ENCODE measurements at places on chromosomes 16 and 17. TPM values are rescaled to one million over a fixed set of nuclear protein-coding genes. Genes with fewer than 3 reads are reported as not detected.

DNA sequence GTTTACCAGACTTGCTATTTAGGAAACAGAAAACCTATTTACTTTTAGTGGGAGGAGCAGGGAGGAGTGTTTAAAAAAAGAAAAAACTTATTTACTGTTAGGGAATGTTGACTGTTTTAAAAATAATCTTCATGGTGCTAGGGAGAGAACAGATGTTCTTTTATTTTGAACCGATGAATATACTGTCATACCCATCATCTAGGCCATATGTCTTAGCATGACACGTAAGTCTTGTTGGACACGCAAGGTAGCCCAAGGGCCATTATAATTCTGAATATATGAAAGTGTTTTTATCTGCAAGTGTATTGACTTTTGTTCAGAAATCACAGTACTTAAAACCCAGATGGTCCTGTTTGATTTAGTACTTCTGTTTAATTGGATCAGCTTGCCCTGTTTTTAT lies 11.6 kb downstream of the WIPF2 start:
- no peak overlapping the region for H3K4me3 ChIP-seq
- no peak overlapping the region for H3K27ac ChIP-seq
- no peak for DNase-seq

DNA sequence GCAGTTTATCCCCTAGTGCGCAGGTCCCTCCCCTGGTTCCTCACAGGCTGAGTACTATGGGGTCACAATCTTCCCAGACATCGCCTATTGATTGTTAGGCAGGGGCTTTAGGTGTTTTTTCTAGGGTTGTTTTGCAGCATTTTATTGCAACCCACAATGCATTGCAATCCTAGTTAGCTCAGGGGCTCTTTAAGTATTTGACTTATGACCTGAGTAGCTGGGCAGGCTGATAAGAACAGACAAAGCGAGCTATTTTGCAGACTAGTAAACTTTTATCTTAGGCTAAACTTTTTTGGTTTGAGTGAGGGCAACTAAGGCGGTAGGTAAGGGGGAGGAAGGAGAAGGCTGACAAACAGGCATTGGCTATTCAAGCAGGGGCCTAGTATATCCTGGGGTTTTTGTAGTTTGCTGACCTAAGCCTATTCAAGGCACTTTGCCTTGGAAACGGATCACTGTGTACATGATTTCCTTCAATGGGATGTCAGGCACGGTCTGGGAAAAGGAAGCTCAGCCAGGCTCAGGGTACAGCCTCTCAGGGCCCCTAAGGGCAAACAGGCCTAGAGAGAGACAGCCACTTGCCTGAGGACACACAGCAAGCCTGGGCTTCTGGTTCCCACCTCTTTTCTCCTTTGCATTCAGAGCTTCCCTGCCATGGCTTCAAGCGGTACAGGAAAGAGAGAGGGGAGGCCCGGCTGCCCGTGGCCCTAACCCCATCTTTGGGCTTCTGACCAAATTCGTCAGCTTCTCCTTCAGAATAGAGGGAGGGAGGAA lies 6.4 kb downstream of the DRC7 start:
- no peaks in the 10 kb centered on the region for H3K4me1 ChIP-seq
- DNase-seq: no peak
- H3K4me3 ChIP-seq: no peak overlapping the region

DNA sequence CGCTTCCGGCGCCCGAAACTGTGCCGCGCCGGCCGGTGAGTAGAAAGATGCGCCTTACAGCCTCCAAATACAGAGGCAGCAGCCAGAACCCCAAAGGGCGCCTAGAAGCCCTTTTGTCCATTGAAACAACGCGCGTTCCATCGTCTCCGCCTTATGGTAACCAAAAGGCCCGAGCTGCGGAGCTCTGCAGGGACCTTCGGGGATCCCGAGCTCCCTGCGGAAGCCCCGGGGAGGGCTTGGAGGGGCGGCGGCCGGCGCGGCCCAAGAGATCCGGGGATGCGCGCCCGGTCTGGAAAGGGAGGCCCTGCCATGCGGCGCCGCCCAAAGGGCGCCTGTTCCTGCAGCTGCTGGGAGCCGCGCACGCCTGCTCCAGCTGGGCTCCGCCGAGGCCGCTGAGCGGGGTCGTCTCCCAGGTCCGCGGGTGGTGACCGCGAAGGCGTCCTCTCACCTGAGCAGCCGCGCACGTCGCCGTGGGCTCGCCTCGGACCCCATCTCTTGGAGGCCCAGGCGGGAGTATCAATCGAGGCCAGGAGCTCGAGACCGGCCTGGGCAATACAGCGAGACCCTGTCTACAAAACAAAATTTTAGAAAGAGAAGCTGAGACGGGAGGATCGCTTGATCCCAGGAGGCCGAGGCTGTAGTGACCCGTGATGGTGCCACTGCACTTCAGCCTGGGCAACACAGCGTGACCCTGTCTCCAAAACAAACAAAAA lies 742 bp upstream of the FBXO31 start:
- H3K27ac ChIP-seq: peak overlapping the region; percentile 78
- H3K36me3 ChIP-seq: no peaks in the 10 kb centered on the region
- peaks cover 54% of the 10 kb centered on the region for H3K4me1 ChIP-seq
- H3K27me3 ChIP-seq: no peaks in the 10 kb centered on the region
- no peak for DNase-seq

- no peaks in the 10 kb centered on the region for H3K27me3 ChIP-seq
- H3K4me1 ChIP-seq: no peaks in the 10 kb centered on the region
- no peak overlapping the region for H3K27ac ChIP-seq
- H3K36me3 ChIP-seq: no peaks in the 10 kb centered on the region
Observed at GRCh38 chr17:7745748-7746470, 28.4 kb downstream of the DNAH2 start.

- H3K4me1 ChIP-seq: no peaks in the 10 kb centered on the region
- no peak for DNase-seq
- no peak overlapping the region for H3K4me3 ChIP-seq
Observed at GRCh38 chr17:55161935-55162555, 102.7 kb upstream of the HLF start.

DNA sequence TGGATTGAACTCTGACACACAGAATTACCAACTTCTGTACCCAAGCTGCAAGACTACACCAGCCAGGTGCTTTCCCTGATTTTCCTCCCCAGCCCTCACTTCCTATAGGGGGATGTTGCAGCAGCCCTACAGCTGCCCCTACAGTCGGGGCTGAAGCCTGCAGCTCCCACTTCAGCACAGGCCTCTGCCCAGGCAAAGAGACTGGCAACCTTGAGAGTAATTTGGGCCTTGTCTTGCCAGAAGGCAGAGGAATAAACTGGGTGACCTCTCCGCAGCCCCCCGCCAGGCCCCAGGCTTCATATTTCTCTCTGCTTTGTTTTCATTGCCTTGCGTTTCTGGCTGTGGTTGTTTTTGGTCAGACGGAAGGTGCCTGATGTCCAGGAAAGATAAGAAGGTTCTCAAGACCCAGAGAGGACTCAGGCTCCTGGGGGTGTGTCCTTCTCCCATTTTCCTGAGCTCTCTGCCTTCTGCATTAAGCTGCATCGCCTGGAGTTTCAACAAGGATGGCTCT lies 32.0 kb downstream of the SLC6A4 start:
- no peaks in the 10 kb centered on the region for H3K27me3 ChIP-seq
- H3K4me1 ChIP-seq: no peaks in the 10 kb centered on the region
- H3K27ac ChIP-seq: no peak overlapping the region
- no peak overlapping the region for H3K4me3 ChIP-seq
- H3K36me3 ChIP-seq: no peaks in the 10 kb centered on the region
- no peak for DNase-seq

GRCh38 chr16:86018941-86019340 lies 120.0 kb downstream of the IRF8 start:
- no peaks in the 10 kb centered on the region for H3K4me1 ChIP-seq
- H3K27me3 ChIP-seq: peaks cover 6% of the 10 kb centered on the region
- H3K36me3 ChIP-seq: no peaks in the 10 kb centered on the region
- no peak overlapping the region for H3K4me3 ChIP-seq
- no peak for DNase-seq

DNA sequence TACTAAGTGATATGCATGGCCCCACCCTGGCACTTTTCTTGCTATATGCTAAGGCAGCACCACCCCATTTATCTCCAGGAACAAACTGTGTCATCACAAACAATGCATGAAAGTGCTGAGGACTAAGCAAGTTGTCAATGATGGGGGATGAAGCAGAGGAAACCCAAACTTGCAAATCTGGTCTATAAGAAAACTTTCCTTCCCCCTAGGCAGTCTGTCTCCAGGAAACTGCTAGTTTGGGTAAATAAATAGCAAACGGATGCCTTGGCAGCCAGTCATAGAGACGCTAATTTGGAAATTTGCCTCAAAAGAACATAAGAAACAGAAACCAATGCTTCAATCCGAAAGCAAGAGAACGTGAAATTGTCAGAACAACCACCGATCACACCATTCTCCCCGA lies 5.6 kb upstream of the HSBP1 start:
- no peaks in the 10 kb centered on the region for H3K27me3 ChIP-seq
- no peaks in the 10 kb centered on the region for H3K36me3 ChIP-seq
- DNase-seq: no peak
- no peak overlapping the region for H3K4me3 ChIP-seq
- H3K4me1 ChIP-seq: peaks cover 2% of the 10 kb centered on the region
- no peak overlapping the region for H3K27ac ChIP-seq

- no peak for DNase-seq
- peaks cover 12% of the 10 kb centered on the region for H3K4me1 ChIP-seq
- no peak overlapping the region for H3K4me3 ChIP-seq
- no peaks in the 10 kb centered on the region for H3K36me3 ChIP-seq
- H3K27me3 ChIP-seq: peaks cover 27% of the 10 kb centered on the region
- H3K27ac ChIP-seq: no peak overlapping the region
Observed at GRCh38 chr17:79929257-79930061, 90.2 kb upstream of the CBX4 start.

DNA sequence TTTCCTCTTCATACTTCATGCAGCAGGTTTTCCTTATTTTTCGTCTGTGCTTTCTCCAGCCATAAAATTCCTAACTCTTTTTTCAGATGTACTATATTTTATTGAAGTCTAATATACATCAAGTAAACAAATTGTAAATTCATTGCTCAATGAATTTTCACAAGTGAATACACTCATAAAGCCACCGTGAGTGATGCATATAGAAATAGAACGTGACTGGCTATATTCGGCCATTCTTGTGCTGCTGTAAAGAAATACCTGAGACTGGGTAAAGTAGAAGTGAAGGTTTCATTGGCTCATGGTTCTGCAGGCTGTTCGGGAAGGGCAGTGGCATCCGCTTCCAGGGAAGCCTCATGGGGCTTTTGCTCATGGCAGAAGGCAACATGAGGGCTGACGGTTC lies 868.4 kb upstream of the EEF2KMT start:
- no peak overlapping the region for H3K27ac ChIP-seq
- DNase-seq: no peak
- no peak overlapping the region for H3K4me3 ChIP-seq
- no peaks in the 10 kb centered on the region for H3K4me1 ChIP-seq
- H3K27me3 ChIP-seq: no peaks in the 10 kb centered on the region

- H3K27ac ChIP-seq: no peak overlapping the region
- peaks cover 28% of the 10 kb centered on the region for H3K36me3 ChIP-seq
- H3K27me3 ChIP-seq: no peaks in the 10 kb centered on the region
- no peak for DNase-seq
- H3K4me3 ChIP-seq: no peak overlapping the region
Observed at GRCh38 chr17:81582341-81582740, 30.2 kb upstream of the FAAP100 start.

DNA sequence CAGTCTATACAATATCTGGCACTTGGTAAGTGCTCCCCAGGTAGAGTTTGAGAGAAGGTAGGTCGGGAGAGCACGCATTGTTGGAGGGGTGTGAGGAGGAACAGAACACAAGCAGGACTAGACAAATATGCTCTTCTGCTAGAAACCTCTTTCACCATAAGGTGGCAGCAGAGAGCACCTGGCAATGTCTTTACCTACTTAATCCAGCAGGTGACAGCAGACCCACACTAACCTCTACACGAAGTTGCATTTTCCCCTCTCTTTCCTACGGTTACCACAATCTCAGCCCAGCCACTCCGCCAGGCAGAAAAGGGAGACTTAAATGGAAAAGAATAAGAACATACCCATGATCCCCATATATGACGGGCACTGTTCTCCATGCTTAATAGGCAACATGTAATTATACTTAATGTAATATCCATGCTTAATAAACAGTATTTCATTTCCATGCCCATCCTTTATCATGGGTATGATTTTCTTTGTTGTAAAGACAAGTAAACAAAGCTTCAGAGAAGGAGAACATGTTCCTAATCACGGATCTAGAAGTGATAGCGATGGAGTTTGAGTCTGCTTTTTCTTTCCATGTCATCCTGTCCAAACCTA lies 55.1 kb upstream of the CCL2 start:
- no peaks in the 10 kb centered on the region for H3K36me3 ChIP-seq
- H3K27me3 ChIP-seq: no peaks in the 10 kb centered on the region
- H3K4me3 ChIP-seq: no peak overlapping the region
- H3K27ac ChIP-seq: no peak overlapping the region
- no peaks in the 10 kb centered on the region for H3K4me1 ChIP-seq
- peak; percentile 65 for DNase-seq

- H3K27ac ChIP-seq: no peak overlapping the region
- H3K4me1 ChIP-seq: no peaks in the 10 kb centered on the region
- no peak for DNase-seq
- no peaks in the 10 kb centered on the region for H3K36me3 ChIP-seq
Observed at GRCh38 chr16:65117811-65118448, 3.9 kb downstream of the CDH11 start.

- peaks cover 37% of the 10 kb centered on the region for H3K27me3 ChIP-seq
- peak overlapping the region; percentile 6 for H3K4me3 ChIP-seq
- DNase-seq: no peak
- H3K4me1 ChIP-seq: peaks cover 27% of the 10 kb centered on the region
- no peak overlapping the region for H3K27ac ChIP-seq
- no peaks in the 10 kb centered on the region for H3K36me3 ChIP-seq
Observed at GRCh38 chr17:44970136-44970741, 2.1 kb upstream of the C1QL1 start.

GRCh38 chr17:17110520-17110919 lies 68.3 kb downstream of the MPRIP start:
- peak overlapping the region; percentile 8 for H3K27ac ChIP-seq
- H3K27me3 ChIP-seq: no peaks in the 10 kb centered on the region
- H3K4me1 ChIP-seq: peaks cover 54% of the 10 kb centered on the region
- H3K4me3 ChIP-seq: no peak overlapping the region
- peak; percentile 14 for DNase-seq

DNA sequence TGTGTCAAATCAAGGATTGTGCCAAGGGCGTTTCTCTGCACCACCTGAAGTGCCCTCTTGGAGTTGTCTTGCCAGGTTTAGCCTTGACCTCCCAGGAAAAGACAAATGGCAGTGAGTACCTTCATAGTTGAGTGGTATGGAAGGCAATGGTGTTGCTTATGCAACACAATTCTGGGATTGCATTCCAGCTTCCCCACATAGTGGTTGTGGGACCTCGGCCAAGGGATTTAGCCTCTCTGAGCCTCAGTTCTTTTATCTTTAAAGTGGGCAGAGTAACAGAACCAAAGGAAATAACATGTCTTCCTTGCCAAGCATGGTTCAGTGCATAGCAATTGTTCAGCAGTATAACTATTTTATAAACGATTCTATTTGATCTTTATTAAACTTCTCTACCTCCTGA lies 49.4 kb downstream of the CCDC42 start:
- no peak overlapping the region for H3K4me3 ChIP-seq
- DNase-seq: no peak
- no peaks in the 10 kb centered on the region for H3K4me1 ChIP-seq

The TMC5 gene
- polyA plus RNA-seq: not detected

The TPSD1 gene
- polyA plus RNA-seq: not detected

The ZACN gene
- polyA plus RNA-seq: 4.1 TPM

The HDAC5 gene
- 38.1 TPM for polyA plus RNA-seq

The SDR42E2 gene
- 0.92 TPM for polyA plus RNA-seq

The USH1G gene
- polyA plus RNA-seq: not detected

The AARS1 gene
- polyA plus RNA-seq: 38.6 TPM

The KRT33A gene
- not detected for polyA plus RNA-seq

The OTOP3 gene
- not detected for polyA plus RNA-seq

The GRAP gene
- 36.2 TPM for polyA plus RNA-seq

The SYCE1L gene
- polyA plus RNA-seq: 3.9 TPM

The NPIPB6 gene
- 0.28 TPM for polyA plus RNA-seq

The YBX2 gene
- polyA plus RNA-seq: not detected

The NOG gene
- 1.2 TPM for polyA plus RNA-seq
